ENCODE measurements at places on chromosomes 12 and 14. TPM values are rescaled to one million over a fixed set of nuclear protein-coding genes. Genes with fewer than 3 reads are reported as not detected.

DNA sequence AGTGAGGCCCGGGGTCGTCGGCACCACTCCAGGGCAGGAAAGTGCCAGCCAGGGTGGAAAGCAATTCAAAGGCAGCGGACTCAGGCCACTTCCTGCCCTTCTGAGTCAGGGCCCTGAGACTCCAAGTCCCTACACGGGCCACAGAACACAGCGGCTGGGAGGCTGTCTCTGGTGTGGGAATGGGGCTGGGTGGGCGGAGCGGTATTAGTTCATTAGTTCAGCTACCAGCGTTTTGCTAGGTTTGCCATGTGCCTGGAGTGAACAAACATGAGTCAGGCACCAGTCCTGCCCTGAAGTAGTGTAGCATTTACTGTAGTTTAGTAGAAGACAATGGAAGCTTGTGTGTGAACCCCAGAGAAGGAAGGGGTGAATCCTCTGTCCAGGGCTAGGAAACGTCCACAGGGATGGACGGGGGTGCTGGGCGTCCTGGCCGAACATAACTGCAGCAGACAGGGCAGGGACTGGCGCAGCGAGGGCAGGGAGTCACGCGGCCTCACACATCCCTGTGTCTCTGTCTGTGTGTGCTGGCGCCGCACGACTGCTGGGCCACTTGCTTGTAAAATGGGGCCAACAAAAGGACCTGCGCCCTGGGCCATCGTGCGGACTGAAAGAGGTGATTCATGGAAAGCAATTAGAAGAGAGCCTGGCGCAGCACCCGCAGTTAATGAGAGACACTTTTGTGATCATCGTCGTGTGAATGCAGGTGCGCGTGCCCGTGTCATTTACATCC lies 186.4 kb upstream of the PRMT8 start:
- DNase-seq: no peak

The BLOC1S1 gene
- polyA plus RNA-seq: 71.0 TPM

GRCh38 chr12:13436182-13436581 lies 239.7 kb downstream of the EMP1 start:
- no peak for DNase-seq

The GZMH gene
- polyA plus RNA-seq: 0.42 TPM

The ABCD2 gene
- 0.13 TPM for polyA plus RNA-seq

The RIMKLB gene
- polyA plus RNA-seq: 140 TPM

DNA sequence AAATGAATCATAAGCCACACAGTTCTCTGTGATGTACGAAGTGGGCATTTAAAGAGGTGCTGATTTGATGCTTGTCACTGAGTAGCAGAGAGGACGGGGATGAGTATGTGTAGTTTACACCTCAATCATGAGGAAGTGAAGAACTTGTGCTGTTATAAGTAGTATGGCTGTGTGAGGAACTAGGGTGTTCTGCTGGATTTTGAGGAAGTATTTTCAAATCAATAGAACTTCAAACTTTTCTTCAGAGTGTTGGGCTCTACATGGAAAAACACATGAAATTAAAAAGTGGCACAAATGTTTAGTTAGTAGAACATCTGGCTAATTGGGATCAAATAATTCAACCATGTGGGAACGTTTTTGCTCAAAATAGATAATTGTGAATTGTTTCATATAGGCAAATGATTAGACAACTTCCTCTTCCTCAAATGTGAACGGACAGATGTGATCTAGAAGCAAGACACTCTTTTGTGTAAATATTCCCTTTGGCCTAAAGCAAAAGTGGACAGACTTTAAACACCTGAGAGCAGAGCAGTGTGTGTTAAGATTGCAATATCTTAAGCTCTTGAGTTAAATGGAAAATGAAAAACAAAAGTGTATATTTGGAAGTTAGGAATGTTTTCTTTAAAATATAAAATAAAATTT lies 168.5 kb downstream of the NAV3 start:
- DNase-seq: no peak

DNA sequence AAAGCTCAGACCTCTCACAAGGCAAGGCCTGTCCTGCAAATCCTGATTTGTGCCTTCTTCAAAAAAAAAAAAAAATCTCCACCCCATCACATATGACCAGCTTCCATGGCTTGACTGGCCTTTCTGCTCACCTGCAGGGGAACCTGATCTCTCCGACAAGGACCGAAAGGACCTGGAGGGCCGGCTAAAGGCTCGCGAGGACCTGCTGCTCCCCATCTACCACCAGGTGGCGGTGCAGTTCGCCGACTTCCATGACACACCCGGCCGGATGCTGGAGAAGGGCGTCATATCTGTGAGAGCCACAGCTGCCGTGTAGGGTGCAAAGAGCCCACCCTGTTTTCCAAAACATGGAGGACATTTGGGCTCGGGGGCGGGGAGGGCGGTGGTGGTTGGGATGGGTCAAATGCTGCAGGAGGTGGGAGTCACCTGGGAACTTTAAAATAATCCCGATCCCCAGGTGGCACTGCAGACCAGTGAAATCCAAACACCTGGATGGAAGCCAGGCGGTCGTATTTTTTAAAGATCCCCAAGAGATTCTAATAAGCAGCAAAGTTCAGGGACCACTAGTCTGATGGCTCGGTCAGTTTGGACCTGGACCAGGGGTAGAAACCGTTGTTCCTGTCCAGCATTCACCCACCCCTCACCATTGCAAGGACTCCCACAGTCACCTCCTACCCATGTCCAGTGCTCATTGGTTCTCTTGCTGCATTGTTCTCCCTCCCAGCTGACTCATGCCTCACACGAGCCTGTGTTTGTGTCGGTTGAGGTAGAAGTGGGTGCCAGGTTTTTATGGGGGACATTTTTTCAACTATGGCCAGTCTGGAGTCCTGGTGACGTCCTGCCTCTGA lies 44.8 kb downstream of the FOXN4 start:
- peak; percentile 61 for DNase-seq

The RCOR1 gene
- polyA plus RNA-seq: 56.2 TPM
